SK-N-MC (cell line): ENCODE measurements at places on chromosomes 2 and 18.

DNA sequence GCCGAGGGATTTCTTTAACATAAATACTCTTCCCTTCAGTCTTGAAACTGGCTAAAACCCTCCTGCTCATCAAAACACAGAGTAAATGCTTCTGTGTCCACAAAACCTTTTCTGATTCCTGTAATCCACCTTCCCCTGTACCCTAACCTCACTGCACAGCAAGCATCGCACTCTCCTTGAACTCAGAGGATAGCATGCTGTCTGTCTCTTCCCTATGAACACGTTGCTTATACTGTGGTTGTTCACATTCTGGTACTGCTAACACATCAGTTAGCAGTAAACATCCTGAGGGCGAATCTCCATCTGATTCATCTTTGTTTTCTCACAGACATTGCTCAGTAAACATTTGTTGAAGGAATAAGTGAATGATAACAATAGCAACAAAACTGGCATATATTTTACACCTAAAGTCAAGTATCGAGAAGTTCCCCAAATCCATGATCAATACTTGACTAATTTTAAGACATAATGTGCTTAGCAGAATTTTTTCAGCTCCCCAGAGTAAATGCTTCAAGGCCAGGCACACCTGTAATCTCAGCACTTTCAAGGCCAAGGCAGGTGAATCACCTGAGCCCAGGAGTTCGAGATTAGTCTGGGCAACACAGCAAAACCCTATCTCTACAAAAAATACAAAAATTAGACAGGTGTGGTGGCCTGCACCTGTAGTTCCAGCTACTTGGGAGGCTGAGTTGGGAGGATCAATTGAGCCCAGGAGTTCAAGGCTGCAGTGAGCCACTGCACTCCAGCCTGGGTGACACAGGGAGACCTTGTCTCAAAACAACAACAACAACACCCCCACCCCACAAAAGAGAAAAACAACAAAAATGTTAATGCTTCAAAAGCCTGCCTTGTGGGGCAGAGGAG, 45.6 kb upstream of the LPIN2 start:
- no peak for DNase-seq

GRCh38 chr2:175403599-175404221, 222.2 kb upstream of the ATP5MC3 start:
- DNase-seq = peak; percentile 98

GRCh38 chr2:126653761-126654160, 2.2 kb upstream of the GYPC start:
- DNase-seq = no peak

DNA sequence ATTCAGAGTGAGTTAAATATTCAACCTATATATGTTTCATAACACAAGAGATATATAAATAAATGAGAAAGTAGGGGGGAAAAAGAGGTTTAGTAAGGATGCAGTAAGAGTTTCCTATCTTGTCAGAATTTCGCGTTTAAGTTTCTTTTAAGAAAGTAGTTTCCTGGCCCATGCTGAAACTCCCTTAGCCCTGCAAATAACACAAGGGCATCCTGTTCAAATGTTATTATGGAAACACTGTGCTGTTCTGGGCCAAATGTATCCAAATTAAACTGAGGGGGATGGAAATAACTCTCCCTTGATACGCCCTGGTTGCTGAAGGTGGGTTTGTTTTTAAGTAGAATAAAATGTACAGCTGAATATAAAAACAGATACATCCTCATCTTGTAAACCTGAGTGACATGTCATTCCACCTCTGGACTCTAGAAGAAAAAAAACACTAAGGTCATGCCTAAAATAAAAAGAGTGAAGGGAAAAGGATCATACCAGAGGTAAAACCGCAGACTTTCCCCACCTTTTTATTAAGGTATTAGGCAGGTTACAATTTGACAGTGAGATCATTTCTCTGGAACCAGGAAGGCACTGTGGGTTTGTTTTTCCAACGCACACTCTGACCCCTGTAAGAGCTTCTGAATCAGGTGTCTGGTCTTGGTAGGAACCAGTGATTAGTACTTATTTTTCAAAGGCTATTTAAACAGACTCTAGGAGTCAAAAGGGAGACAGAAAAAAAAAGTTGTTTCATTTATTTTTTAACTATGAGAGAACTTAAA, 16.7 kb downstream of the BCL2 start:
- no peak for DNase-seq

DNA sequence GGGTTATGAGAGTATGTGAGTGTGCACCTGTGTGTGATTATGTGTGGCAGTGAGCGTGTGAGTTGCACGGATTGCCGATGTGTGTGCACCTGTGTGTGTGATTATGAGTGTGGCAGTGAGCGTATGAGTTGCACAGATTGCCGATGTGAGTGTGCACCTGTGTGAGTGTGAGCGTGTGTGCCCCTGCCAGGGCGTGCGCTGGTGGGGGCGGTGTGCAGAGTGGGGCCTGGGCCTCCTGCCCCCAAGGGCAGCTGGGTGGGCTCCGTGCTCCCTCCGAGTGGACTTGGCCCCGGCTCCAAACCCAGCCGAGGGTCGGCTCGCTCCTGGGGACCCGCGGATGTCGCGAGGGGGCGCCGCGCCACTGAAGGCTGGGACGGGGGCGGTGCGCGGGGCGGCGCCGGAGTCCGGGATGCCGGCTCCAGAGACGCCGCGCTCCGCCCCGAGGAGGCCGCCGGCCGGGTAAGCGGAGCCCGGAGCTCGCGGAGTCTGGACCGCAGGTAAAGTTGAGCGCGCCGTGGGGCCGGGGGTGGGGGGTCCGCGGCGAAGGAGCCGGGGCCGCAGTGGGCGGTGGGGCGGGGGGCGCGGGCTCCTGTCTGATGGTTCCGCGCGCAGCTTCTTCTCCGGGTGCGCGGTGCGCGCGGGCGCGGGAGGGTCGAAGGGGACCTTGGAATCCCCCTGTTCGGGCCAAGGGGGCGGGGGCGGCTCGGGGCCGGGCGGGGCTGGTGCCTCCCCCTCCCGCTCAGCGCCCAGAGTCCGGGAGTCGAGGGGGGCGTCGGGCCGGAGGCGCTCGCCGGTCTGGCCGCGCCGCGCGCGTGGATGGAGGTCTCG, at the start of gene KCNG2:
KCNG2 (plus strand) TSS at position 421 of the 828 bp plus-strand sequence. CDS start 65,730 bp downstream, outside the sequence.
- no peak for DNase-seq

GRCh38 chr18:2882201-2882600, 35.4 kb downstream of the EMILIN2 start:
- DNase-seq = no peak

DNA sequence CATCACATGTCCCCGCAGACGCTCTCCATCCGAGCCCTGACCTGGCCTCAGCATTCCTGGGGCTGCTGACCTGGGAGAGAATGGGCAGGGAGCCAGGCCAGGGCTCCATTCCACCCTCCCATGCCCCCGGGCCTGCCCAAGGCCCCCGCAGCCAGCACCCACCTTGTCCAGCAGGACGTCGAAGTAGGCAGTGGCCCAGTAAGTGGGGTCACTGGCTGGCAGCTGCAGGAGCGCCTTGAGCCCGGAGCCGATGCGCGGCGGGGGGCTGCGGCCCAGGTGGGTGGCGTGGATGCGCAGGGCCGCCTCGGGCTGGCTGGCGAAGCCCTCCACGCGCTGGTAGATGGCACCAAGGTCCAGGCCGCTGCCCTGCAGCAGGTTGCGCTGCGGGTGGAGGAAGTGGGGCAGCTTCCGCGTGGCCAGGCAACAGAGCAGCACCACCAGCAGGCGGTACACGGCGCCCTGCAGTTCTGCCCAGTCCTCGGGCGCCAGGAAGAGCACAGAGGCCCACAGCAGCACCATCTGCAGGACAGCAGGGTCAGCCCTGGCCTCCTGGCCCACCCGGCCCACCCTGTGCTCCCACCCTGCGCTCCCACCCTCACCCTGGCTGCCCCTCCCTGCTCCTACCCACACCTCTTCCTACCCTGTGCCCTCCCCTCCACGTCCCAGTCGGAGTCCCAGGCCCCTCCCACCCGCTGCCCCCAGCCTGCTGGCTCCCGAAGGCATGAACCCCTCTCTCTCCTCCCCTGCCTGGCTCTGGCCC, 7.6 kb downstream of the MAB21L4 start:
- DNase-seq = no peak

GRCh38 chr2:1729242-1729641, 15.1 kb downstream of the PXDN start:
- DNase-seq = no peak

DNA sequence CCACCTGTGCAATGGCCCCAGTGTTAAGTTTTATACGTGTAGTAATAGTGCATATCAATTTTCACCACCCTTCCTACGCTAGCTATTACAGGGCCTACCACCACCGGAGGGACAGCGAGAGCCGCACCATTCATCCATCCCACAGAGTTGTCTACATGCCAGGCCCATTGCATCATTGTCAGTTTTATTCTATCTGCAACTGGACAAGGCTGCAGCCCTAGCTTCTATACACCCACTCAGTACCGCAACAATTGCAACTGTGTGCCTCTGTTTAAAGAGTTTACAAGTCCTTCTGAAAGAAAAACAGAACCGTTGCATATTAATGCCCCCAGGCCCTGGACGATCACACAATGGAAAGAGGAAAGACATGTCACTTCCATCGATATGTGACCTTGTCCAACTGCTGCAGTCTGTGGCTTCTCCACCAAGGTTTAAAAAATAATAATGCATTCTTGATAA, 58.6 kb downstream of the ZEB2 start:
- DNase-seq = no peak

DNA sequence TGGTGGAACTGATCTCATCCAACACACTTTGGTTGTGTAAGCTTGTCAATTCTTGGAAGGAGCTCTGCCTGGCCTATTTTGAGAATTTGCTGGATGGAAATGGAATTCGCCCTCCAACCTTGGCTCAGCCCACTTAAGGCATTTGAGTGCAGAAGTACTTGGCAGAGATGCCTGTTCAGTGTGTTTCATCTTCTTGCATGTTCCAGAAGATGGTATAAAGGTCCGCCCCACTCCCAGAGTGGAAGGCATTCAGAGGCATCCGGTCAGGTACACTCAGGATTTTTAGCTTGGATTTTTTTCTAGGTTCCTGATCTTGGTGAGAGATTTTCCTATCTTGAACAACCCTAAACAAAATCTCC, 61.3 kb upstream of the TXNDC2 start:
- no peak for DNase-seq

GRCh38 chr2:70854411-70854810, 18.8 kb upstream of the CD207 start:
- DNase-seq = no peak

DNA sequence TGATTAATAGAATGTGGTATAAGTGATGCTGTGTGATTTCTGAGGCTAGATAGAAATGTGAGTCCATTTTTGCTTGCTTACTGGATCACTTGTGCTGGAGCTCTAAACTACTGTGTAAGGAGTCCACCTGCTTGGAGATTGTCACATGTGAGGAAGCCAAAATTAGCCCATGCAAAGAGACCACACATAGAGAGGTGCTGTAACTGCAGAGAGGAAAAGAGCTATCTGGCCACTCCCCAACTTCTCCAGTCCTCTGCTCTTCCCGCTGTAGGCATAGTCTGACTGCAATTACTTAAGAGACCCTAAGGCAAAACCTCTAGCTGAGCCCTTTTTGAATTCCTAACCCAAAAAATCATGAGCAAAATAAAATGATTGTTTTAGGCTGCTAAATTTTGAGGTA, 120.6 kb upstream of the FBXO11 start:
- no peak for DNase-seq

DNA sequence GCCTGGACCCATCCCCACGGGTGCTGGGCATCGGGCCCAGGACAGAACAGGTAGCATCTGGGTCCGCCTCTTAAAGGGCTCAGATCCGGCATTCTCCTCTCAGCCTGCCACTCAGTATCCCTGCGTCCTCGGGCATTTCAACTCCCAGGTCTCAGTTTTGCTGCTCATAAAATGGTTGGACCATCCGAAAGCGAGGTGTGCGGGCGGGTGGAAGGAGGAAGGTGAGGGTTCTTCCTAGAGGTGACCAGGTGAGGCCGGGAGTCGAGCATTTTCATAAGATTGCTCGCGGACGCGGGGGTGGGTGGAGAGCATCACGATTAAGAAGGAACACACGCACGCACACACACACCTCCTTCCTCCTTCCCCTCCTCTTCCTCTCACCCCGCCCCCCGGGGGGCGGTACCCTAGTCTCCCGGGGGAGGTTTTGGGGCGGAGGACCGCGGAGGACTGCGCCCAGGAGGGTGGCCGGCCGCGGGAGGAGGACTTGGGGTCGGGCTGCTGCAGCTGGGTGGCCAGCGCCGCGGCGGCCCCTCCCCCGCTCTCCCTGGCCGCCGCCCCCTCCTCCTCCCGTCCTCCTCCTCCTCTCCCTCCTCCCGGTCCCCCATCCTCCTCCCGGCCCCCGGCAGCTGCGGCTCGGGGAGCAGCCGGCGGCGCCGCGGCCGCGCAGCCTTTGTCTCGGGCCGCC, 97.9 kb upstream of the GPR45 start:
- DNase-seq = no peak
